OCI-LY7 (cell line): ENCODE measurements at places on chromosomes 6 and 20. TPM values are rescaled to one million over a fixed set of nuclear protein-coding genes. Genes with fewer than 3 reads are reported as not detected.
A peak's percentile ranks its signal among the peaks of the same experiment; 100 is the strongest.

The MYO6 gene
- not detected in 2 replicates for total RNA-seq

The OR2J3 gene
- not detected in 2 replicates for total RNA-seq

The KAT14 gene
- total RNA-seq, result 18.8 and 19.6 TPM in 2 replicates

The PLEKHG1 gene
- total RNA-seq, result 17.9 and 26.3 TPM in 2 replicates

The FOXP4 gene
- total RNA-seq, result 26.3 and 26.7 TPM in 2 replicates

DNA sequence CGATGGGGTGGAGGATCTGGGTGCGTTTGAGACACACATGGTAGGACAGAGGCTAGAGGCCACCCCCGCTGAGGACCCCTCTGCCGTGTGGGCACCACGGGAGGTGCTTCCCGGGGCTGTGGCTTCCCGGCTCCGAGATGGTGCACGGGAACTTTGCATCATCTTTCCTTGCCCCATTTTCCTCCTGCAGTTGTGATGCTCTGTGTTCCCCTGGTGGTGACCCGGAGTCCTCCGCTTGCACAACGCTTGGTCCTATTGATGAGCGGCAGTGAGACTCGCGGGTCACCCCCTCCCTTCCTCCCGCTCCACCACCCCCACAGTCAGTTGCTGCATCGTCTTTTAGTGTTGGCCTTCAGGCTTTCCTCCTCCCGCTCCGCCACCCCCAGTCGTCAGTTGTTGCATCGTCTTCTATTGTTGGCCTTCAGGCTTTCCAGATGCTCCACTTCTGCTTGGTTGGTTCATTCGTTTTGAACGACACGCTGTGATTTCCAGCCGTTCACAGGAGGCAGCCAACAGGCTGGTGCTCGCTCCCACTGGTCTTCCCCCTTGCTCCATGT is 37.3 kb downstream of the PYGB start:
- no peak for DNase-seq

DNA sequence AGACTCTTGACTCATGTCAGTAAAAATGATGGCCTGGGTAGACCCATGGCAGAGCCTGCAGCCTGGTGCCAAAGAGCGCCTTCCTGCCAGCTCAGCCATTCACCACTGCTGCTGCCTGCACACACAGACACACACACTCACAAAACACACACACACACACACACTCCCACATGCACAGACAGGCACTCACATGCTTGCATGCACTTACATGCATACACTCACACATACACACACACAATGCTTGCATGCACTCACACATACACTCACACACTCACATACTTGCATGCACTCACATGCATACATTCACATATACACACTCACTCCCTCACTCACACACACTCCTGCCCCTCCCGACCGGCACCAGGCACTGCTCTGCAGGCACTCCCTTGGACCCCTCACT is 18.0 kb upstream of the SYNDIG1 start:
- DNase-seq, result no peak

DNA sequence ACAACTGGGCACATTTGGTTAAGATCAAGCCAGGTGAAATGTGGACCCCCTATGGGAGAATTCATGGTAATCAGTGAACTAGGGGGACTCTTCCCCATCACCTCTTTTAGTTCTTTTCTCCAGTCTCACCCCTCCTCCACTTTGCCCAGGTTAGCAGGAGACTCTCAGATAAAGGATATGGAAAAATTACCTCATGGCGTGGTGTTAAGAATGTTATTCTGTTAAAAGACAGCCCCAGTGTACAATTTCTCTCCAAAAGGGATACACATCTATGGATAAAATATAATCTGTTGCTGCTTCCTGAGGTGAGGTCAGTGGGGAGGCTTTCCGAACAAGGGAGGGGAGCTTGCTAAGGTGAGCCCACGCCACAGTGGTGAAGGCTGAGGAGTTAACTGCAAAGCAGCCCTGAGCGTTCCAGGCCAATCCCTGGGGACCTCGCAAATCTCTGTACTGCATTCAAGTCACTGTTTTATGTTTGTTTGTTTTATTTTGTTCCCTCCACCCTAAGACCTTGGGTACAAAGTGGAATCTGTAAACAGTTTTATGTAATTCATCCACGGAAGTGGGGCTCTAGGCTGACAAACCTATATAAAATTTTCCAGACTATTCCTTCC is 52.0 kb downstream of the ADGRF1 start:
- DNase-seq, result no peak

DNA sequence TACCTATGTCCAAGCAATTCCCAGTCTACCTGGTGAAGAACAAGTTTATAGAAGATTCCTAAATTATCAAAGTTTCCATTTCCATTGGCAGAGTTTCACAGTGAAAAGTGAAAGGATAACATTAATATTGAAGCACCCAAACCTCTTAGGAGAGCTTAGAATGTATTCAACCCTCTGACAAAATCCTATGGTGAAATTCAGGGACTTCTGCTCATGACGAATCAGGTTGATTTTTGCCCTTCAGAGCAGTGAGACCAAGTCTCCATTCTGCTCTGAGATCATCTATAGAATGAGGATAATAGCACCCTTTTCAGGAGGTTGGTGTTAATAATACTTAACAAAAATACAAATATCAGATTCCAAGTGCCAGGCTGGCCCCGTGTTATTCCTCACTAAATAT is 15.5 kb downstream of the SERPINB1 start:
- DNase-seq, result no peak

DNA sequence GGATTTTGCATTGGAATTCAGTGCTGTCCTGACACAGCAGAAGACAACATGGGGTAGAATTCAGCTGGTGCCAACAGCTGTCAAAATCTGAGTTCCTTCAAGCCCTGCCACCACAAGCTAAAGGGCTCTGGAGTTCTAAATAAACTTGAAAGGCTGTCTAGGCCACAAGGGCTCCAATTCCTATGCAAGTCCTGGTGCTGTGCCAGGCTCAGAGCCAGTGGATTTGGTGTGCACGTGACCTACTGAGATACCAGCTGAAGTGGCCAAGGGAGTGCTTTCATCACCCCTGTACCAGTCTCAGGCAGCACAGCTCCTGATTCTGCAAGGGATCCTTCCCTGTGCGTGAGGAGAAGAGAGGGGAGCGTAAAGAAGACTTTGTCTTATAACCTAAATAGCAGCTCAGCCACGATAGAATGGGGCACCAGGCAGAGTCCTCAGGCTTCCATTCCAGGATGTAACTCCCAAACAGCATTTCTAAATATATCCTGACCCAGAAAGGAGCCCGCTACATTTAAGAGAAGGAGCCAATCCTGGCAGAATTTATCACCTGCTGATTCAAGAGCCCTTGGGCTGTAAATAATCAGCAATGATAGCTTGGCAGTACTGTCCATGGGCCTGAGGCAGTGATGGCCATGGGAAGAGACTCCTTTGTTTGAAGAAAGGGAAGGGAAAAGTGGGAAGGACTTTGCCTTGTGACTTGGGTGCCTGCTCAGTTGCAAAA is 881.2 kb upstream of the EPHA7 start:
- DNase-seq, result no peak

GRCh38 chr20:50248104-50248641 is 57.5 kb downstream of the CEBPB start:
- DNase-seq, result no peak

DNA sequence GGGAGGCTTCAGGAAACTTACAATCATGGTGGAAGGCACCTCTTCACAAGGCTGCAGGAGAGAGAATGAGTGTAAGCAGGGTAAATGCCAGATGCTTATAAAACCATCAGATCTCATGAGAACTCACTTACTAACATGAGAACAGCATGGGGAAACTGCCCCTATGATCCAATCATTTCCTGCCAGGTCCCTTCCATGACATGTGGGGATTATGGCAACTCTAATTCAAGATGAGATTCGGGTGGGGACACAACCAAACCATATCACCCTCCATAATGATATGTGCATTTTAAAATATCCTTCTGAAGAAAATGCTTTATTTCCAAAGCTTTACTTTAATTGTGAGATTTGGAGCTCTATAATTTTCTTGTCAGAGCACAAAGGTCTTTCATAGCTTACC is 154.1 kb upstream of the CENPW start:
- no peak for DNase-seq

GRCh38 chr20:58192567-58192966 is 35.9 kb downstream of the ANKRD60 start:
- DNase-seq, result peak; percentile 4

- no peak for DNase-seq
Observed at GRCh38 chr20:14444106-14444505, 106.7 kb upstream of the FLRT3 start.

DNA sequence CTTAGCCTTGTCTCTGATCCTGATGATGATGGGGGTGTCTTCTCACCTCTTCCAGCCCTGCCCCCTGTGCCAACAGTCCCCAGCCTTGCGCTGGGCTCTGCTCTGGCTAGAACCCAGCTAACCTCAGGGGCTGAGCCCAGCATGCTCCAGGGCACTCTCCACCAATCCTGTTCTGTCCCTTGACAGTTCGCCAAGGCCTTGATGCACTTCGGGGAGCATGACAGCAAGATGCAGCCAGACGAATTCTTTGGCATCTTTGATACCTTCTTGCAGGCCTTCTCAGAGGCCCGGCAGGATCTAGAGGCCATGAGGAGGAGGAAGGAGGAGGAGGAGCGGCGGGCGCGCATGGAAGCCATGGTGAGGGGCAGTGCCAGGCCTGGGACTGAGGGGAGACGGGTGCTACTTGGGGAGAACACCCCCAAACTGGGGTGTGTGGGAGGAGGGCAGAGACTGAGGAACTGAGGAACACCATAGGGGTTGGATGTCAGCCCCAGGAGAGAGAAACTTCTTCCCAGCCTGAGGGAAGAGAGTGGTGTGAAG is 33.1 kb downstream of the MOCS1 start:
- no peak for DNase-seq

GRCh38 chr6:159692303-159693127 is 526 bp downstream of the SOD2 start:
- peak; percentile 77 for DNase-seq

GRCh38 chr6:56677559-56677958 is 34.9 kb upstream of the DST start:
- no peak for DNase-seq

DNA sequence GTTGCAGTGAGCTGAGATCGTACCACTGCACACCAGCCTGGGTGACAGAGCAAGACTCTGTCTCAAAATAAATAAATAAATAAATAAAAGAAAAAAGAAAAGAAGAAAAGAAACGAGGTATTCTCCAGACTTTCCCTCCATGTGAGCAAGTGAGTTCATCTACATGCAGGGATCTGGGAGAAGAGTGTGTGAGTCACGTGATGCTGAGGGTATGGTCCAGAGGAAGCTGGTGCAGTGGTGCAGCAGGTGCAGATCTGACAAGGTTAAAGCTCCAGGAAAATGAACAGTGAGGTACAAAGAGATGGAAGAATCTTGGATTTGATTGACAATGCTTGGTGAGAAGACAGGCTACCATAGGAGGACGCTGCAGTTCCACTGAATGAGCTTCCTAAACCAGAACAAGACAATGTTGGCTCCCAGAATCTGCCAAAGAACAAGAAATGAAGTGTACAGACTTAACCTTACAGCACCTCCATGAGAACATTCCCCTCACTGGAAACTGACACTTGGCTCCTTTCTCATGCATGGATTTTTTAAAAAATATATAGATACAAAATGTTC is 79.5 kb upstream of the BTBD3 start:
- DNase-seq, result no peak
